ENCODE measurements at places on chromosomes 7 and 10.

DNA sequence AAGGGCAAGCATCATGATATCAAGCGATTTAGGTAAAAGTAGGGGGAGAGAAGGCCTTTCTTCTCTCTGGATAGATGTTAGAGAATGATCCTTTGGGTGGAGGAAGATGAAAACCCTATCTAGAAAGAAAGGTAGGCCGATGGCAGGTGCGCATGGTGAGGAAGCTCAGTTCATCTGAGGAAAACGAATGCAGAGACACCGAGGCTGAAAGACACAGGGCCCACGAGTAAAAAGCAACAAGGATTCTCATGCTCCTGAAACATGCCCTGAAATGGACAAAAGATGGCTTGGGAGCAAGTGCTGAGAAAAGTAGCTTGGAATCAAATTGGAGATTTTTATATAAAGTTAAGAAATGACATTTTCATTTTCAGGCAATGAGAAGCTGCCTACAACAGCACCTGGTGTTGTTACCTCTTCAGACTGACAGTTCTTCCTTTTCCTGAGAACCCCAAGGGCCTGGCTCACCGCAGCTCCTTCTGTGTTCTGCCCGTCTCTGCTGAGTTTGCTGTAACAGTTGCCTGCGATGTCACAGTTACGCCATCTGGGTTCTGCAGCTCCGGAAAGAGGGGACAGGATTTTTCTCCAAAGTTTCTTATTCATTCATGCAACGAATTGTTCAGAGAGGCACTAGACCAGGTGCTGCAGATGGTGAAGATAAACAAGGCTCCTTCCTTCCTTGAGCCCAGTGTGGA lies 402.0 kb upstream of the KLF6 start:
- DNase-seq = no peak

- no peak for DNase-seq
These were observed 156.8 kb upstream of the LYZL1 start for GRCh38 chr10:29131952-29132547.

- DNase-seq = no peak
These were observed 12.6 kb upstream of the OR6B1 start for GRCh38 chr7:143987513-143987912.

GRCh38 chr10:36183056-36183455 lies 541.0 kb upstream of the FZD8 start:
- no peak for DNase-seq

- DNase-seq = no peak
These were observed 4.6 kb downstream of the POLM start for GRCh38 chr7:44077681-44078091.

DNA sequence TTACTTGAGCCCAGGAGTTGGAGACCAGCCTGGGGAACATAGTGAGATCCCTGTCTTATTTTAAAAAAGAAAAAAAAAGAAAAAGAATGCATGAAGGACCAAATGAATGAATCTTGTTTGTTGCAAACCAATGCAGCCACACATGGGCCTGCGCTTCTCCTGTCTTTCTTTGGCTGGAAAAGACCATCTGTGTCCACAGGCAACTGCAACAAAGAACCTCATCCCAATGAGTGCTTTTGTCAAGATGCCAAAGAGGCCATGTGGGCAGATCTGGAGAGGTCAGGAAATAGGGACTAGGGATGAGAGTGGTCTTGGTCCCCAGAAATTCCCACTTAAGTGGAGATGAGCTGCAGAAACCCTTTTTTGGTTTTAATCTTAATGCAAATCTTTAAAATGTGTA lies 49.8 kb upstream of the DUSP5 start:
- DNase-seq = no peak

DNA sequence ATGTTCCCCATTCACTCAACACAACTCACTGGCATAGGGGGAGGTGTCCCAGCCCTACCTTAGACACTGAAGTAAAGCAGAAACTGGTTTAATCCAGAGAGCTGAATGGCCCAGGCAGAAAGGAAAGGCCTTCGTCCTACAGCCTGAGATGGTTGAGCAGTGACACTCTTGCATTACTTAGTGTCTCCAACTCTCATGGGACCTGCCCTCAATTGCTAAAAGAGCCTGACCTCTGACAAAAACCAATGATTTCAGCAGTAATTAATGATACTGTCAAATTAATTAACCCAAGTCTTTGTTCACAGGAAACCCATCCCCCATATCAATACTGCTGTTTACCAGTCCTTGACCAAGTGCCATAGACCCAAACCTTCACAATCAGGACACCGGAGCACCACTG lies 48.6 kb downstream of the ICA1 start:
- DNase-seq = peak; percentile 27

DNA sequence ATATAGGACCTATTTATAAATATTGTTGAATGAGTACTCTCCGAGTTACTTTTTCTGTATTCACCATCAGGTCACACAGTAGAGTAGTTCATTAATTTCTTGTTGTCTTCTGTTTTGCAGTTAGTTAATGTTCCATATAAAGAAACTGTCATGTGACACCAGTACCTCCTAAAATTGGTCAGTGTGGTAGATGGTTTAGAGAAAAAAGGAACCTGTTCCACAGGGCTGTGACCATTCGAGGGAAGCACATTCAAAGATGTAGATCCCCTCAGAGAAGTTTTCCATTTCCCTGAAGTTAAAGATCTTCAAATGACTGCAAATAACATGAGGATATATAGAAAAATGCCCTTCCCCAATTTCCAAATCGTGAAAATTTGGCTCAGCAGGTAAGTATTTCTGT lies 45.7 kb downstream of the PRPF18 start:
- no peak for DNase-seq

- DNase-seq = no peak
These were observed 17.7 kb downstream of the WDR91 start for GRCh38 chr7:135193615-135194081.

DNA sequence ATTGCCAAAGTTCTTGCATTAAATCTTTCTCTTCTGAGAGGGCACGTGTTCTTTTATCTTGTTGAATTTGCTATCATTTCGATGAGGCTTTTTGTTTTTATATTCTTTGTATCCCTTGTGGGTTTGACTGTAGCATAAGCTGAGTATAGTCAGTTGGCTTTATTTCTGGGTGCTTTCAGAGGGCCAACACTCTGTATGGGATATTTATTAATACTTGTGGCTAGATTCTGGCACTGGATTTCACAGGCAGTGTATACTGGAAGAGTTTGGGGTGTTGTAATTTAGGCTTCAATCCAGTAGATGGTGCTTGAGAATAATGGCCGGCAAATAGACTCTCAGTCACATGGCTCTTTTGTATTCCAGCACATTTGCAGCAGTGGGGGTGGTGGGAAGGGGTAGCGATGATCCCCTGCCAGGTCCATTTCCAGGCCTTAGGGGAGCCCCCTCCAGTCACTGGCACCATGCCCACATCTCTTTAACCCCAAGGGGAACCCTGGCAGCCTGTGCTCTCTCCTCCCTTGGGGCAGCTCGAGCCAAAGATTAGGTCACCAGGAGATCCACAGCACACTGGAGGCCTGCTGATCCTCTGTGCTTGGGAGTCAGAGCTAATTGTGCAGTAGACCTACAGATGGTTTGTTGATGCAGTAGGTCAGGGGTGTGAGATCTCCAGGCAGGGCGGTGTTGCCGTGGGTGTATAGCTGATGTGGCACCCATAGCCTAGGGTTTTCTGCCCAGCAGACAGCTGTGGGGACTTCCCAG lies 81.8 kb downstream of the PTPN20 start:
- DNase-seq = no peak

- DNase-seq = no peak
These were observed 18.8 kb upstream of the INPP5A start for GRCh38 chr10:132518572-132519381.

- DNase-seq = no peak
These were observed 1.2 kb downstream of the BAG3 start for GRCh38 chr10:119652361-119652730.

GRCh38 chr7:142870566-142871259 lies 14.8 kb downstream of the TRPV6 start:
- no peak for DNase-seq

- peak; percentile 19 for DNase-seq
These were observed 148.7 kb upstream of the PPP2R2D start for GRCh38 chr10:131751827-131752775.

DNA sequence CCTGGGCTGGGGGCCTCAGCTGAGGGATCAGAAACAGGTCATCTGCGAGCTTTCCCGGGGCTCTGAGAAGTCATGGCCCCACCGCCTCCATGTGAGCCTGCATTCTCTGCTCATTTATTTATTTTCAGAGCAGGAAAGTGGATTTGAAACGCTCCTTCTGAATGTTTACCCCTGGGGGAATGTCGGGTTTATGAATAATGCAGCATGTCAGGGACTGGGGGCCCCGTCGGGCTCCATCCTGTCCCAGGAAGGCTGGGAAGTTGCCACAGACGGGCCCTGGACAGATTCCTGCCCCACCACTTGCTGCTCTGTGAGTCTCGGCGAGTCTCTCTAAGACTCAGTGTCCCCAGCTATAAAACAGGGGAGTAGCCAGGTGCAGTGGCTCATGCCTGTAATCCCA lies 11.9 kb upstream of the GTF2IRD1 start:
- DNase-seq = no peak

DNA sequence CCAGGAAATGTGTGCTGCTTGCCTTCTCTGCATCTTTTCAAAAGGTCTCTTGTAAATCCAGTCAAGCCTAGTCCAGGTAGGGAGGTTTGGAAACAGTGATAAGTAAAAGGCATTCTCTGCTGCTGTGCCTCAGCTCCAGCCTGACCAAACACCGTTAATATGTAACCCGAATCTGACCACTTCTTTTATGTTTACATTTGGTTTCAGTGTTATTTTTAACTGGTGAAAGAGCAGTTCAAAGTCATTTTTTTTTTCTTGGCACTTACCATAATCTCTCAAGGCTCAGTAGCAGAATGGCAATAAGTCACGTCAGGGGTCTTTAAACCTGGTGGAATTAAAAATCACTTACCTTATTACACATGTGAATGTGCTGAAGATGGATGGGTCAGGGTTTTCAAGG lies 216.8 kb downstream of the PTEN start:
- no peak for DNase-seq

GRCh38 chr7:153858355-153858754 lies 193.8 kb upstream of the DPP6 start:
- DNase-seq = no peak

- no peak for DNase-seq
These were observed 3.0 kb downstream of the BUB3 start for GRCh38 chr10:123157210-123157609.

DNA sequence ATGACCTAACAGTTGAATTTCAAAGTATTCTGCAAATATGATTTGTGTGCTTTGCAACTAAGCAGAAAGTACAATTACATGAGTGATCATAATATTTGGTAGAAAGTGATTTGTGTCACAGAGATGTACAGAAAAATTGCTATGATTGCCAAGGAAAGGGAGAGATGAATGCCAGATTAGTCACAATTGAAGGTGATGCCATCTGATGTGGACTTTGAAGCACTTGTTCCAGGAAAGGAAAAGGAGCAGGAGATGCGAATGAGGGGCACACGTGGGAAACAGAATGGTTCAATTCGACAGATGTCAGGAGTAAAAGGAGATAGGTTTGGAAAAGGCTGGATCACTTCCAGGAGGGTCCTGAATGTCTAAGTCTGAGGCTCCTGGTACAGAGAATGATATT lies 153.1 kb upstream of the LAMB4 start:
- no peak for DNase-seq

GRCh38 chr7:23377134-23377533 lies 78.0 kb downstream of the MALSU1 start:
- no peak for DNase-seq

GRCh38 chr7:47368190-47368812 lies 213.6 kb downstream of the TNS3 start:
- no peak for DNase-seq

DNA sequence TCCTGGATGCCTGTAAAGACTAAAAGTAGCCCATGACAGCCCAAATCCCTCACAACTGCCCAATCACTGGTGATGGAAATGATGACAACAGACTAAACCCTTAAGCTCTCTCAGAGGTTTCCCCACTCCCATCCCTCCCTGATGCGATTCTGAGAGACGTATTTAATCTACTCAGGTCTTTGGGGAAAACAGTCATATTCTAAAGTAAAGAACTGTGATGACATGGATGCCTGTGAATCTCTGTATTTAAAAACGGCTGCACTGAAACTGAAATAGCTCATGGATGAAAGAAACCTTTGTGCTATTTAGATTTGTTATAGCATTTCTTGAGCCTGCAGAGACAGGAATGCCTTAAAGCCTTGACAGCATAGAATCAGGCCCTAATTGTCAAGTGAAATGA lies 28.5 kb downstream of the VPS41 start:
- DNase-seq = no peak

- no peak for DNase-seq
These were observed 62.7 kb upstream of the CREB5 start for GRCh38 chr7:28349637-28350036.

DNA sequence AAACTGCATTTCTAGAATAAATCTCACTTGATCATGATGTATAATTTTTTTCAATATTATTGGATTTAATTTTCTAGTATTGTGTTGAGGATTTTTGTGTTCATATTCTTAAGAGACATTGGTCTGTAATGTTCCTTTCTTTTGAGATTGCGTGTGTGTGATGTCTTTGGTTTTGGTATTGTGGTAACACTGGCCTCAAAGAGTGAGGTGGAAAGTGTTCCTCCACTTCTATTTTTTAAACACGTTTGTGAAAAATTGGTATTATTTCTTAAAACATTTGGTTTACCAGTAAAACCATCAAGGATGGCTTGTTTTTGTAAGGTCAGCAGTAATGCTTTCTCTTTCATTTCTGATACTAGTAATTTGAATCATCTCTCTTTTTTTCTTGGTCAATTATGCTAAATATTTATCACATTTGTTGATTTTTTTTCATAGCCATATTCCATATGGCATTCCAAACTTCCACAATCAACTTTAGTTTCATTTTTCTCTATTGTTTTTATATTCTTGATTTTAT lies 290.2 kb upstream of the CDC14C start:
- no peak for DNase-seq

DNA sequence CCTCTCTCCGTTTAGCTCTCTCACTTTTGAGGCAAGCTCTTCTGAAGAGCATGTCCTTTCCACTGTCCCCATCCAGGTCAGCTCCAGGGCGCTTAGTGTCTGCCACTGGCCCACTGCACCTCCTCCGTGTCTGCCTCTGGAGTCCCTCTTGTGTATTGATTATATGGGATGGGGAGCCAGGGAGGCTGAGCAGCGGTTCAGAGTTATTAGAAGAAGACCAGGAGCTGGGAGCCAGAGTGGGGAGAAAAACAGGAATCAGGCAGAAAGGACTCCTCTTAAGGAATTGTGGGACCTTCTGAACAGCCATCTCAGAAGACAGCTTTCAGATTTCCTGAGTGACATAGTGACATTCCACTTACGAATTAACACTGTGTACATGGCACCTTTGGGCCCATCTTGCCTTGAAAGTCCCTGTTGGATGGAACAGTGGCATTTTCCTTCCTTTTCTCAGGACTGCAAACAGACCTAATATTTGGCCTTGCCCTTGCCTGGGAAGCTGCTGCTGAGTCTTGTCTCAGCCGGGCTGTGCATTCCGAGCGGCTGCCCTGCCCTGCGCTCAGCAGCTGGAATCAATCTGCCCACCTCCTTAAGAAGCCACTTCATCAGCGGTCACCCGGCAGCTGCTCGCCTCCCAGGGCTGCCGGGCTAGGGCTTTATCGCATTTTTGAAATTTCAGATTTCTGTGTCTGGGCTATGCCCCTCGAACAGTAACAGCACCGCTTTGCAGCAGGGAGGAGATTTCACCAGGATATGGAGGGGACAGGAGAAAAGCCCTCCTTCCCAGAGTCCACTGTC lies 81.1 kb upstream of the PRKG1 start:
- peak; percentile 39 for DNase-seq

- no peak for DNase-seq
These were observed 138.5 kb downstream of the LRRC4 start for GRCh38 chr7:127892488-127893314.

Measured in glutamatergic neuron (in vitro differentiated cells).